ENCODE measurements at places on chromosomes 7 and 10. TPM values are rescaled to one million over a fixed set of nuclear protein-coding genes. Genes with fewer than 3 reads are reported as not detected.

LLCFC1 gene
- not detected for total RNA-seq

GRCh38 chr10:6161921-6162320 lies 40.8 kb upstream of the PFKFB3 start:
- no peak overlapping the region for H3K27ac ChIP-seq
- H3K4me1 ChIP-seq, result no peaks in the 10 kb centered on the region
- H3K27me3 ChIP-seq, result no peaks in the 10 kb centered on the region
- H3K36me3 ChIP-seq, result no peaks in the 10 kb centered on the region
- DNase-seq, result no peak

- DNase-seq, result no peak
- H3K4me1 ChIP-seq, result no peaks in the 10 kb centered on the region
- H3K27me3 ChIP-seq, result no peaks in the 10 kb centered on the region
- H3K36me3 ChIP-seq, result no peaks in the 10 kb centered on the region
These were observed 19.2 kb upstream of the PTPRN2 start for GRCh38 chr7:158606671-158607424.

CRYGN gene
- total RNA-seq, result not detected

WDFY4 gene
- not detected for total RNA-seq

DNA sequence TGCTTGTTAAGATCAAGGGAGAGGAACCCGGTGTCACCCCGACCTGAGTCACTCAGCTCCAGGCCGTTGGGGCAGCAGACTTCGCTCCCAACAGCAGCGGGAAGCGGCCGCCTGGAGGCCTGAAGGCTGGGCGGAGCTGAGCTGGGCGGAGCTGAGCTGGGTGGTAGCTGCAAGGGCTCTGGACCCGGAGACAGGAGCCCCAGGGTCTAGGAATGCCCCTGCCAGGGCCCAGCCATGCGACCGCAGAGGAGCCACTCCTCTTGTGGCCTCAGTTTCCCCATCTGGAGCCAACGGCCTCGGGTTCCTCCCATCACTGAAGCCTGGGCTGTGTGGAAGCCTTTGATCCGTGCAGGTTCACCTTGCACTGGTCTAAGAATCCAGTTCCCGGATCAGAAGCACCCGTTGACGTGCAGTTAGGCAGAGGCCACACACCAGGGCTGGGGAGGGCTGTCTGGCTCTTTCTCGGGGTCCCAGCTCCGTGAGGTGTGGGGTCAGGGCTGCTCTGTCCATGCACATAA lies 21.9 kb upstream of the DPYSL4 start:
- H3K27me3 ChIP-seq, result no peaks in the 10 kb centered on the region
- H3K36me3 ChIP-seq, result no peaks in the 10 kb centered on the region
- no peak overlapping the region for H3K27ac ChIP-seq

ARMC10 gene
- 23.5 TPM for total RNA-seq

FAM25A gene
- not detected for total RNA-seq

CHST12 gene
- total RNA-seq, result 6.4 TPM

COL26A1 gene
- 3.9 TPM for total RNA-seq

DNA sequence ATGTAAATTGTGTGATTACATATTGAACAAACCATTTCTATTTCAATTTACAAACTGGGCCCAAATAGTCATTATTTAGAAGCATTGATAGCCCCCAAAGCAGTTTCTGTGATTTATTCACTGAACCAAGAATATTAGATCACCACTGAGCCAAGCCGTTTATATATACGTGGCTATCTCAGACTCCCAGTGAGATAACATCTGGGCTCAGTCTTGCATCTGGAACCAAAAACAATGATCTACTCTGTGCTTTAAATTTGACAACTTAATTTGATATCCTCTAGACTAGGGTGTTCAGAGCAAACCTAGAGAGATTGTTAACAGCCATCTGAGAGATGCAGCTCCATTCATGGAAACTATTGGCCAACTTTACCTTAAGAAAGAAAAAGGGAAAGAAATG lies 41.4 kb upstream of the BTBD16 start:
- H3K4me3 ChIP-seq, result no peak overlapping the region
- no peak for DNase-seq
- no peak overlapping the region for H3K27ac ChIP-seq
- H3K36me3 ChIP-seq, result peaks cover 63% of the 10 kb centered on the region

DNA sequence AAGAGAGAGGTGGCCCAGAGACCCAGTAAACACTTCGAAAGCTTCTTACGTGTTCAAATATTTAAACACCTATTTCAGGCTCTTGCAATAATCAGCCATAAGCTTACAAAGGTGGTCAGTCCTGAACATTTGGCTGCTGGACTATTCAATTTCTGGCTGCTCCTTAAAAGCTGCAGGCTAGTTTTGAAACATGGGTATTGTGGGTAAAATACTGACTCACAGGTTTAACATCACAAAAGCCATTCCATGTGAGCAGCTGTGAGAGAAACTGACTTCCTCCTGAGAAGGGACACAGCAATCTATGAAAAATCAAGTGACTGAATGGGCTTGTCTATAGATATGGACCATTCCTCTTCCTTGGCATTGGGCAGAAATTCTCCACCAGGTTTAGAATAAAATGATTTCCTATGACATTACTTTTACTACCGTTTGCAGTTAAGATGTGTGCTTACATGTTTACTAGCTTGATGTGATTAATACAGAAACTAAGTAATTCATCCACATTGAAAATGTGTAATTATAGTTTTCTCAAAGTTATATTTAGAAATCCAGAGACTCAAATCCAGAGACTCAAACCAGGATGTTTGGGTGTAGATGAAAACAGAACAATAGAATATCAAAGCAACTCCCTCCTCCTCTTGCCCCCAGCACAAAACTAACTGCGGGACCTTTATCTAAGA lies 252.3 kb downstream of the GATA3 start:
- DNase-seq, result no peak
- H3K27me3 ChIP-seq, result peaks cover 2% of the 10 kb centered on the region
- H3K4me3 ChIP-seq, result no peak overlapping the region
- no peaks in the 10 kb centered on the region for H3K4me1 ChIP-seq
- H3K36me3 ChIP-seq, result no peaks in the 10 kb centered on the region

NPSR1 gene
- total RNA-seq, result not detected

EDRF1 gene
- total RNA-seq, result 26.7 TPM

SPDYE5 gene
- total RNA-seq, result not detected

GRCh38 chr7:26040085-26040484 lies 111.9 kb upstream of the NFE2L3 start:
- no peak overlapping the region for H3K4me3 ChIP-seq
- H3K27me3 ChIP-seq, result no peaks in the 10 kb centered on the region
- H3K36me3 ChIP-seq, result no peaks in the 10 kb centered on the region
- H3K4me1 ChIP-seq, result peaks cover 9% of the 10 kb centered on the region
- DNase-seq, result no peak
- no peak overlapping the region for H3K27ac ChIP-seq

DNA sequence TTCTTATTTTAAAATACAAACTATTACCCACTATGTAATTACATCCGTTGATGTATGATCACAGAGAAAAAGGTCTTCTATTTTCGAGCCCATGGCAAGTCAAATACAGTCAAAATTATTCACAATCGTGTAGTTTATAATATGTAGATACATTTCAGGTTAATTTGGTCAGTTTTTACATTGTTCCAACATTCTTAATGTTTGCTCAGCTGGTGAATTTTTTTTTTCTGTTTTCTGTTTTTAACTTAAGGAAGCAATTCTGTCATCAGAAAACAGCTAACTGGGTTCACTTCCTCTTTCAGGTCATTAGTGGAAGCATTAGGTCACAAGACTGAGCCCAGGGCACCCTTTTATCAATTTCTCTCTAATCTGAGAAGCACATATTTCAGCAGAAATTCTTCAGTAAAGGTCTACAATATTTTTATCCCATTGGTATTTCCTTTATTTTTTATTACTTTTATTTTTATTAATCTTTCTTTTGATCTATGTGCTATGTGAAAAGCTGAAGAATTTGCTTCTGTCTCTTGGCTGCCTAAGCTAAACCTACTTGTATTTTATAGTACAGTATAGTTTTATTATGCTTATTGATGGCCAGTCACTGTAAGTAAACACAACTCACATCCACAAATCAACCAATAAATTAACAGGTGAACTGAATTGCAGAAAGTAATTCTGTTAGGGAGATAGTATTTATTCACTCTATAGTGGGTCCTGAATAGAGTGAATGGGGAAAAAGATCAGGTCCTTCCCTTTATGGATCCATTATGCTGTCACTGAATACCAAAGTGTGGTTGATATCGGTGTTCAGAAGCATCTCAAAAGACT lies 84.6 kb downstream of the ICA1 start:
- H3K4me3 ChIP-seq, result no peak overlapping the region
- peaks cover 22% of the 10 kb centered on the region for H3K4me1 ChIP-seq
- no peaks in the 10 kb centered on the region for H3K27me3 ChIP-seq

- peaks cover 6% of the 10 kb centered on the region for H3K27me3 ChIP-seq
- no peak for DNase-seq
- no peak overlapping the region for H3K4me3 ChIP-seq
- no peaks in the 10 kb centered on the region for H3K36me3 ChIP-seq
- H3K4me1 ChIP-seq, result no peaks in the 10 kb centered on the region
These were observed 205.2 kb upstream of the PPP2R2D start for GRCh38 chr10:131695496-131696165.

OR2A7 gene
- not detected for total RNA-seq

SPAM1 gene
- total RNA-seq, result not detected

- H3K36me3 ChIP-seq, result no peaks in the 10 kb centered on the region
- no peak overlapping the region for H3K27ac ChIP-seq
- DNase-seq, result no peak
- no peak overlapping the region for H3K4me3 ChIP-seq
- H3K27me3 ChIP-seq, result no peaks in the 10 kb centered on the region
- H3K4me1 ChIP-seq, result no peaks in the 10 kb centered on the region
These were observed 209.5 kb downstream of the JCAD start for GRCh38 chr10:29849886-29850285.

DNA sequence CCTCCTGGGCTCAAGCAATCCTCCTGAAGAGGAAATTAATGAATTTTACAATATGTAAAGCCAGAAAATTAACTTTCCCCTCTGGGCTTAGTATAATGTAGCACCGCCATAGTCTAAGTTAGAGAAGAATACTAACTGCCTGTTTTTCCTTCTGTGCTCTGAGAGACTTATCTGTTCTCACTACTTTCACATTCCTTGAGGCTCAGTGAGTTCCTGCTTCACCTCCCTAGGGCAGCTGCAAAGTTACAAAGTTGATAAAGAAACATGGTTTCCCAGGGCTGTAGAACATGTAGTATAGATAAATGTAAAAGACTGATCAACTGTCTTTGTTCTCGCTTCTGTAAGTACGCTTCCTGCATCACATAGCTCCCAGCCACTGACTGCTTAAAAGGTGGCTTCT lies 16.0 kb upstream of the OLAH start:
- no peak overlapping the region for H3K27ac ChIP-seq
- no peaks in the 10 kb centered on the region for H3K36me3 ChIP-seq
- no peak overlapping the region for H3K4me3 ChIP-seq
- no peaks in the 10 kb centered on the region for H3K27me3 ChIP-seq

GRCh38 chr10:114779803-114780576 lies 41.6 kb upstream of the FHIP2A start:
- peak; percentile 3 for DNase-seq
- no peaks in the 10 kb centered on the region for H3K27me3 ChIP-seq
- no peaks in the 10 kb centered on the region for H3K4me1 ChIP-seq
- H3K36me3 ChIP-seq, result no peaks in the 10 kb centered on the region
- H3K4me3 ChIP-seq, result no peak overlapping the region

DNA sequence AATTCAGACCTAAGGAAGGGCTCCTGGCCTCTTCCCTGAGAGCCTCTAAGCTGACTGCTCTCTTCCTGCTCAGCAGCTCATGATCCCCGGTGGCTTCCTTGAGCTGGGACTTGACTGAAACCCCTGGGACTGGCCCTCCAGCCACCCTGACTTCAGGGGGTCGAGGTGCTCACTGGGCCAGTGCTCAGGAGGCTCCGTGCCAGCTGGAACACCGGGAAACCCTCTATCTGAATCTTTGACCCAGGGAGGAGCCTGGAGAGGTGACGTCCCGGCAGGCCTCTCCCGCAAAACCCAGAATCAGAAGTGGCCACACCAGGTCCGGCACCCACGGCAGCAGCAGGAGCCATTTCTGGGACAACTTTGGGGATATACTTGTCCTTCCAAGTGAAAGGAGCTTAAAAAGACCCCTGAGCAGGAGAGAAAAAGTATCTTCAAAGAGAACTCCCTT lies 110.7 kb downstream of the WDR37 start:
- H3K27me3 ChIP-seq, result peaks cover 8% of the 10 kb centered on the region
- DNase-seq, result no peak
- no peaks in the 10 kb centered on the region for H3K4me1 ChIP-seq
- H3K4me3 ChIP-seq, result no peak overlapping the region

DNA sequence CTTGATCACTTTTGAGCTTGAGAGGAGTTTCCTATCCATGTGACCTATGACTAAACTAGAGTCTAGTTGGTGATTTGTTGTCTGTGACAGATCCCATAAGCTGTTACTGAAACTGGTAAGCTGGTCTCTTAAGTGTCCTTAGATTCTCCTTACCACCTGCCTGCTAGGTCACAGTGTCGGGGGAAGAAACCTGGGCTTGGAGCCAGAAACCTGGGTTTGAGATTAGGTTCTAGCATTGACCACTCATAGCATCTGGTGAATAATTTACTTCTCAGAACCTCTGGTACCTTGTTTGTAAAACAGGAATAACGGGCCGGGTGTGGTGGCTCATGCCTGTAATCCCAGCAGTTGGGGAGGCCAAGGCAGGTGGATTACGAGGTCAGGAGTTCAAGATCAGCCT lies 21.8 kb upstream of the ITPRID1 start:
- H3K4me1 ChIP-seq, result no peaks in the 10 kb centered on the region
- no peak for DNase-seq
- H3K36me3 ChIP-seq, result no peaks in the 10 kb centered on the region
- H3K27me3 ChIP-seq, result no peaks in the 10 kb centered on the region

- H3K27ac ChIP-seq, result no peak overlapping the region
- peak; percentile 12 for DNase-seq
- no peak overlapping the region for H3K4me3 ChIP-seq
- H3K36me3 ChIP-seq, result no peaks in the 10 kb centered on the region
- no peaks in the 10 kb centered on the region for H3K4me1 ChIP-seq
These were observed 148.7 kb downstream of the WDR11 start for GRCh38 chr10:120999868-121000267.

GRCh38 chr10:27654284-27654683 lies 91.3 kb downstream of the MKX start:
- no peaks in the 10 kb centered on the region for H3K36me3 ChIP-seq
- no peak overlapping the region for H3K27ac ChIP-seq
- H3K4me3 ChIP-seq, result no peak overlapping the region
- no peak for DNase-seq
- no peaks in the 10 kb centered on the region for H3K27me3 ChIP-seq
- H3K4me1 ChIP-seq, result no peaks in the 10 kb centered on the region

- no peak for DNase-seq
- peaks cover 10% of the 10 kb centered on the region for H3K27me3 ChIP-seq
- peaks cover 28% of the 10 kb centered on the region for H3K4me1 ChIP-seq
- H3K4me3 ChIP-seq, result no peak overlapping the region
These were observed 227.8 kb upstream of the PITRM1 start for GRCh38 chr10:3400348-3400747.

- DNase-seq, result no peak
- no peaks in the 10 kb centered on the region for H3K36me3 ChIP-seq
- H3K27ac ChIP-seq, result no peak overlapping the region
- H3K4me1 ChIP-seq, result no peaks in the 10 kb centered on the region
- H3K4me3 ChIP-seq, result no peak overlapping the region
These were observed 17.7 kb downstream of the LDB1 start for GRCh38 chr10:102102421-102102820.

MYL7 gene
- total RNA-seq, result 1.8 TPM

- no peaks in the 10 kb centered on the region for H3K36me3 ChIP-seq
- peaks cover 33% of the 10 kb centered on the region for H3K4me1 ChIP-seq
- H3K27ac ChIP-seq, result no peak overlapping the region
- peaks cover 12% of the 10 kb centered on the region for H3K27me3 ChIP-seq
- DNase-seq, result peak; percentile 16
These were observed 12.3 kb downstream of the CNPY1 start for GRCh38 chr7:155533827-155534690.

- peaks cover 12% of the 10 kb centered on the region for H3K4me1 ChIP-seq
- peaks cover 8% of the 10 kb centered on the region for H3K36me3 ChIP-seq
- peak; percentile 87 for DNase-seq
- no peaks in the 10 kb centered on the region for H3K27me3 ChIP-seq
- peak overlapping the region; percentile 2 for H3K27ac ChIP-seq
These were observed 1.9 kb downstream of the DHX32 start for GRCh38 chr10:125878957-125879835.
